Bronchus fibroblast of lung (primary cell): ENCODE measurements at places on chromosomes 16 and 17. TPM values are rescaled to one million over a fixed set of nuclear protein-coding genes. Genes with fewer than 3 reads are reported as not detected.

Gene HNF1B
- total RNA-seq, result not detected in 2 replicates

Gene ASGR1
- total RNA-seq, result 0.34 and 1.2 TPM in 2 replicates

Gene KRTAP17-1
- not detected in 2 replicates for total RNA-seq

Gene GSG1L
- not detected in 2 replicates for total RNA-seq

Gene ITGB3
- total RNA-seq, result 2.4 and 2.8 TPM in 2 replicates

Gene NRN1L
- 0.30 and 0.50 TPM in 2 replicates for total RNA-seq

Gene TEX14
- total RNA-seq, result not detected in 2 replicates

Gene TRAF4
- total RNA-seq, result 38.3 and 38.7 TPM in 2 replicates

Gene LRRC46
- total RNA-seq, result 0.15 TPM in 1 of 2 replicates, not detected in the other

Gene HEXIM1
- total RNA-seq, result 10.4 and 11.9 TPM in 2 replicates

Gene CMTM2
- not detected in 2 replicates for total RNA-seq

Gene KRTAP9-2
- total RNA-seq, result not detected in 2 replicates

Gene MYH10
- total RNA-seq, result 55.4 and 61.7 TPM in 2 replicates

Gene LDHD
- 0.34 and 0.45 TPM in 2 replicates for total RNA-seq
